ENCODE measurements at places on chromosomes 7 and 10. TPM values are rescaled to one million over a fixed set of nuclear protein-coding genes. Genes with fewer than 3 reads are reported as not detected.
A peak's percentile ranks its signal among the peaks of the same experiment; 100 is the strongest.

DNA sequence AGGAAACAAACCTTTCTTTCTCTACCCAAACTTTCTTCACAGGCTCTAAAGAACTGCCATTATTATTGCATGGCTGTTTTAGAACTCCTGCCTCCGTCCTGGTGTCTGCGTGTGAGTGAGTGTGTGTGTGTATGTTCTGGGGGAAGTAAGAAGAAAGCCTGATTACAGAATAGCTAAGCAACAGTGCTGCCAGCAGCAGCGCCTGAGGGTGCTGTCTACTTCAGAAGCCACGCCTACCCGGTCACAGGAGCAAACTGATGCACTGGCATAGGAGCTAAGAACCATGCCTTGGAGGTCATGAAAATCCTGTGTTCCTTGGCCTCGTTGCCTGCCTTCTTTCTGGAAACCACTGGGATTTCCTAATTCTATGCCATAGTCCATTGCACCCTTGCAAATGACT lies 25.2 kb downstream of the LIPK start:
- peak; percentile 46 for DNase-seq

DNA sequence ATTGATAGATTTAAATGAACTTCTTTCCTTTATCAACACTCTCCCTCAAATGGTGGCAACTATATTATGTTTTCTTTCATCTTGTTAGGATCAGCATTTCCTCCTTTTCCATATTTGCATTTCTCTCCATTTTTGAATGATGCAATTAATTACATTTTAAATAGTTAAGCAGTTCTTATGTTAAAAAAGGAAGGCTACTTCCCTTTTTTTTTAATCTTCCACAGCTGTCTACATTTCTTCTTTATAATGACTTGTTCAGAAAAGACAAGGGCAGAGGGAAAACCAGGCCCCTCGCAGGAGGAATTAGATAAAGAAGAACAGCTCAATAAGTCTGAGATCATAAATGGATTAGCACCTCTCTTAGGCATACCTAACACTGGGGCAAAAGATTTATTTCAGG lies 208.9 kb downstream of the ARL4A start:
- DNase-seq, result no peak

GRCh38 chr7:133919810-133920209 lies 207.3 kb upstream of the LRGUK start:
- no peak for DNase-seq

- peak; percentile 46 for DNase-seq
Observed at GRCh38 chr10:43202657-43203447, 64.0 kb downstream of the RASGEF1A start.

DNA sequence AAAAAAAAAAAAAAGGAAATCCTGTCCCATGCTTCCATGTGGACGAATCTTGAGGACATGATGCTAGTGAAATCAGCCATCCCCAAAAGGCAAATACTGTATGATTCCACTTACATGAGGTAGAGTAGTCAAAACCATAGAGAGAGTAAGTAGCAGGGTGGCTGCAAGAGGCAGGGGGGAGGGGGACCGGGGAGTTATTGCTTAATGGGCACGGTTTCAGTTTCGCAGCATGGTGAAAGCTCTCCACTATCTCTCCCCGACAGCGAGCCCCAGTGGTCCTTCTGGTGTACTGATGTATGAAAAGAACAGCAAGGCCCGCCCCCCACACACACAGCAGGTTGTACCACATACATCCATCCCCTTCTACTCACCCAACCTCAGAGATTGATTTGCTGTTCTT lies 32.8 kb downstream of the NOD1 start:
- DNase-seq, result peak; percentile 77

GRCh38 chr10:35794703-35795102 lies 152.6 kb upstream of the FZD8 start:
- no peak for DNase-seq

DNA sequence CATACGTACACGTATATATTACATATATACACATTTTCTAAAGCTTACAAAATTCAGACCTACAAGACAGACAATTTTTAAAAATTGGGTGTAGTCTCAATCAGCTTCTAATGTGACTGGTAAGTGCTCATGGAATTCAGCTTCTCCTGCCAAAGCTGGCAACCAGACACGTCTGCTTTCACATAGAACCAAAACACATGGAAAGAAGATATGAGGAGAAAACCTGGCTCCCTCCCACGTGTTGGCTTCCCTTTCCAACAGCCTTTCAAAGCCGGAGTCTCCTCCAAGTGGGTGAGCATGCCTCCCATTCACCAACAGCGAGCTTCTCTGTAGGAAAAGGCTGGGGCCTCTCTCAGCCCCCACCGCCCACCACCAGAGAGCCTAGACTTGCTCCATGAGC lies 33.4 kb downstream of the CDCA7L start:
- no peak for DNase-seq

DNA sequence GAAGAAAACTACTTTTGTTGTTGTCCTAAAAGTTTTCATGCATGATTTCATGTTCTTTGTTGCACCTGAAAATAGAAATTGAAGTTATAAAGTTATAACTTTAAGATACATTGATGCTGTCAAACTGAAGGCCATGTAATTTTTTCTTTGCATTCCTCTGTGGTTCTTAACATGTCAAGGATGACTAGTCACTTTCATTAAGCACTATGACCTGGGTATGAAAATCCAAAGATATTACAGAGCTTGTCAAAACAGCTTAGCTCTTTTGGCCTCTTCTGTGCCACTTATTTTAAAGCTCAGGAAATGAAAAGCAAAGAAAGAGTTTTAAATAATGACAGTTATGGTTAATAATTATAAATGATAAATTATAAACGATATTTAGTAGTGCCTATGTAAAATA lies 241.6 kb upstream of the CACNA2D1 start:
- DNase-seq, result no peak

ZNF32 gene
- total RNA-seq, result 21.5 TPM

CYP26C1 gene
- total RNA-seq, result not detected

CALN1 gene
- not detected for total RNA-seq

EFCAB10 gene
- total RNA-seq, result not detected

MYO1G gene
- total RNA-seq, result 2.5 TPM

Data from transverse colon (tissue), 4 donors.